ENCODE measurements at places on chromosomes 13 and 19.
A peak's percentile ranks its signal among the peaks of the same experiment; 100 is the strongest.

DNA sequence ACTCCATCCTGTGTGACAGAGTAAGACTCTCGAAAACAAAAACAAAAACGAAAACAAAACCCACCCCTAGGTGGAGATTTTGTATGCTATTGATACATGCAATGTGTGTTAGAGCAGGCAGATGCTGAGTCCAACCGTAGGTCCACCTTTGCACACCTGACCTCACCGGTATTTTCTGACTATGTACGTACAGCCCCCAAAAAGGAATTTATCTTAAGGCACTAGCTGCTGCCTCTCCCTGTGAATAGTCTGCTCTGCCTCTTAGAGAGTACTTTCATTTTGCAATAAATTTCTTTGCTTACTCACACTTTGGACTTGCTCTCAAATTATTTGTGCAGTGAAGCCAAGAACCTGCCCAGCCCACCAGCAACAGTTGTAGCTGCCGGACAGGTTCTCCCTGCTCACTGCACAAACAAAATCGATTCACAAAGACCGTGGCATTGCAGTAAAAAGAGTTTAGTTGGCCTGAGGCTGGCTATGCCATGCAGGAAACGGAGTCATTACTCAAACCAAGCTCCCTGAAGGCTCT lies 8.2 kb upstream of the ZNF77 start:
- no peaks in the 10 kb centered on the region for H3K36me3 ChIP-seq
- no peak overlapping the region for H3K27ac ChIP-seq
- peaks cover 22% of the 10 kb centered on the region for H3K4me1 ChIP-seq
- H3K4me3 ChIP-seq: no peak overlapping the region
- no peaks in the 10 kb centered on the region for H3K27me3 ChIP-seq
- no peak for DNase-seq

DNA sequence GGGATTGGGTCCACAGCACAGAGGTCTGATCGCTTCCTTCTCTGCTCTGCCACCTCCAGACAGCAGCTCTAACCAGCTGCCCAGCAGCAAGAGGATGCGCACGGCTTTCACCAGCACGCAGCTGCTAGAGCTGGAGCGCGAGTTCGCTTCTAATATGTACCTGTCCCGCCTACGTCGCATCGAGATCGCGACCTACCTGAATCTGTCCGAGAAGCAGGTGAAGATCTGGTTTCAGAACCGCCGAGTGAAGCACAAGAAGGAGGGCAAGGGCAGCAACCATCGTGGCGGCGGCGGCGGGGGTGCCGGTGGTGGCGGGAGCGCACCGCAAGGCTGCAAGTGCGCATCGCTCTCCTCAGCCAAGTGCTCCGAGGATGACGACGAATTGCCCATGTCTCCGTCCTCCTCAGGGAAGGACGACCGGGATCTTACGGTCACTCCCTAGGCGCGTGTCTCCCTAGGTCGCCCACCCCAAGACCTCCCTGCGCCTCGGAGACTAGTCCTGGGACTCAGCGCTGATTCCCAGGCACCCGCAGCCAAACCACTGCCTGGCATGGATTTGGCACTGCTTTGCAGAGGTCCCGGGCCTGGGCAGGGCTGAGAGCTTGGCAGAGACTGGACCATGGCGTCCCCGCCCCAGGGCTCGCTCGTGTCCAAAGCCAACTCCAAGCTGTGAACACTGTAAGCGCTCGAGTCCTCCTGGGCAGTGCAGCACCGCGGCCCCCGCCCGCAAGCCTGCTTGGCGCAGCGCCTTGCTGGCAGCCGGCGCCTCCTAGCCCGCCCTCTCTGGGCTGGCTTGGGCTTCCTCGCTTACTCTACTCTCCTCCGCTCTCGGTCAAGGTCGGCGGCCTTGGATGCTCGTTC lies 1.5 kb downstream of the GSX1 start:
- H3K27ac ChIP-seq: no peak overlapping the region
- peaks cover 78% of the 10 kb centered on the region for H3K27me3 ChIP-seq
- DNase-seq: no peak
- H3K4me1 ChIP-seq: peaks cover 50% of the 10 kb centered on the region

DNA sequence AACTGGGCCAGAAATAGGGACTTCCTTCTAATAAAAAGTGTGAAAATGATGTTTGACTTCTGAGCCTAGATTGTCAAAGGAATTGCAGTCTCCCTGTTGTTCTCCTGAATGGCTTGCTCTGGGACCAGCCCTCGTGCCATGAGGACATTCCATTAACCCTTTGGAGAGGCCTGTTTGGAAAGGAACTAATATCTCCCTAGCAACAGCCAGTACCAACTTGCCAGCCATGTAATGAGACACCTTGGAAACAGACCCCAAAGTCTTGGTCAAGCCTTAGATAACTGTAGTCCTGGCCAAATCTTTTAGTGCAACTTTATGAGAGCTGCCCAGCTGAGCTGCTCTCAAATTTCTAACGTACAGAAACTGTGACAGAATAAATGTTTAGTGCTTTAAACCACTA lies 8.2 kb upstream of the SIAH3 start:
- H3K27me3 ChIP-seq: no peaks in the 10 kb centered on the region
- H3K36me3 ChIP-seq: no peaks in the 10 kb centered on the region
- no peak for DNase-seq
- H3K27ac ChIP-seq: no peak overlapping the region
- H3K4me1 ChIP-seq: peaks cover 7% of the 10 kb centered on the region

GRCh38 chr13:112452380-112453206 lies 76.4 kb downstream of the SPACA7 start:
- no peaks in the 10 kb centered on the region for H3K36me3 ChIP-seq
- H3K27ac ChIP-seq: no peak overlapping the region
- H3K4me1 ChIP-seq: no peaks in the 10 kb centered on the region
- no peak overlapping the region for H3K4me3 ChIP-seq

GRCh38 chr19:6271251-6271650 lies 8.5 kb downstream of the MLLT1 start:
- H3K4me3 ChIP-seq: no peak overlapping the region
- no peak overlapping the region for H3K27ac ChIP-seq
- H3K4me1 ChIP-seq: peaks cover 29% of the 10 kb centered on the region
- DNase-seq: no peak
- H3K36me3 ChIP-seq: peaks cover 52% of the 10 kb centered on the region

GRCh38 chr13:97975848-97976609 lies 22.6 kb downstream of the IPO5 start:
- H3K27me3 ChIP-seq: peaks cover 1% of the 10 kb centered on the region
- H3K36me3 ChIP-seq: no peaks in the 10 kb centered on the region
- H3K27ac ChIP-seq: peak overlapping the region; percentile 92
- peak; percentile 86 for DNase-seq

DNA sequence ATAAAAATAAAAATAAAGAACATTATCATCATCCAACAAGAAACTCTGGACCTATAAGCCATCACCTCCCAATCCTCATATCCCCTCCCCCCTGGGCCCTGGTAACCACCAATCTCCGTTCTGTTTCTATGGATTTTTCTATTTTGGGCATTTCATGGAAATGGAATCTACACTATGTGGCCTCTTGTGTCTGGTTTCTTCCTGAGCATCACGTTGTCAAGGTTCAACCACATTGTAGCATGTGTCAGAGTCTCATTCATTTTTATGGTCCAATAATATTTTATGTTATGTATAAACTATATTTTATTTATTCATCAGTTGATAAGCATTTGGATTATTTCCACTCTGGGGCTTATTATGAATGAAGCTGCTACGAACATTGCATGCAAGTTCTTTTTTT lies 26.9 kb downstream of the SULT2B1 start:
- H3K4me1 ChIP-seq: peaks cover under 1% of the 10 kb centered on the region
- H3K4me3 ChIP-seq: no peak overlapping the region
- no peak overlapping the region for H3K27ac ChIP-seq
- H3K27me3 ChIP-seq: peaks cover 2% of the 10 kb centered on the region
- H3K36me3 ChIP-seq: no peaks in the 10 kb centered on the region
